ENCODE measurements at places on chromosomes 16 and 17. TPM values are rescaled to one million over a fixed set of nuclear protein-coding genes. Genes with fewer than 3 reads are reported as not detected.

Gene UBALD2
- polyA plus RNA-seq, result 34.9 TPM

Gene CASKIN2
- polyA plus RNA-seq, result 34.4 TPM

Gene MFSD6L
- 4.2 TPM for polyA plus RNA-seq

Gene ETV4
- polyA plus RNA-seq, result 41.2 TPM

Gene HOXB2
- polyA plus RNA-seq, result 60.3 TPM

Gene CPNE7
- polyA plus RNA-seq, result 2.8 TPM

Gene RDM1
- polyA plus RNA-seq, result 4.2 TPM

Gene C16orf92
- polyA plus RNA-seq, result not detected

DNA sequence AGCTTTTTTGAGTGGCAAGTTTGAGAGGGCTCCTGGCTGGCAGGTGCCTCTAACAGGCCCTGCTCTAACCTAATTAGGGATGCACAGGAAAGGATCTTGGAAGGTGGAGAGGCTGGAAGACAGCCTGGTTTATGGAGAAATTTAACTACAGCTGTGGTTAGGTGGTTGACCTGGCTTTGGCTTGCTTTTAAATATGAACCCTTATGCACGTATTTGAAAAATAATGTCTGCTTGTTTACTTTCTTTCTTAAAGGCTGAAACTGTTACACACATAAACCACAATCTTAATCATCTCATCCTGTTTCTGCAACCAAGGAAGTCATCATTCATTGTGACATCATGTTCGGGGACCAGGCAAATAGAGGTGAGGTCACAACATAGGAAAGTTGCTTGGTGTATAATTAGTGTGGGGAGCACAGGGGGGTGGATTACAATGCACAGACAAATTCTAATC is 23.1 kb upstream of the DHRS13 start:
- no peak for DNase-seq

GRCh38 chr17:67051155-67051538 is 6.8 kb downstream of the CACNG1 start:
- DNase-seq, result no peak

DNA sequence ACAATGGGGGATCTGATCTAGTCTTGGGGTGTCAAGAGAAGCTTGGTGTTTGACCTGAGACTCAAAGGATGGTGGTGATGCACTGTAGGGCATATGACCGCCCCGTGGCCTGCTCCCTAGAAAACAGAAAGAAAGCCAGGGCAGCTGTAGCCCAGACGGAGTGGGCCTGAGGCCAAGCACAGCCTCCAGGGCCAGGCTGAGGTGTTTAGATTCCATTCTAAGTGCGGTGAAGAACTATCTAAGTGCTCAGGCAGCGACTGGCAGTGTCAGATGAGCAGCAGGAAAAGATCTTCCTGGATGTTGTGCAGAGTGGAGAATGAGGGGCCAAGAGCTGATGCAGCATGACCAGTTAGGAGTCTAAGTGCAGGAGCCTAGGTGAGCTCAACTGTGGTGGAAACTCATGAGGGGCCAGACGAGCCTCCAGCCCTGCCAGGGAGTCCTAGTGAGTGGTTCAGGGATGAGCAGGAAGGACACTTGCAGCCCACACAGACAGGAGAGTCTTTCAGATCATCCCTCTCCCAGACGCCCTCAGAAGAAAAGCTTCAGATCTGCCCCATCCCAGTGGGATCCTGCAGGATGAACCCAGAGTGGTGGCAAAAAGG is 314.2 kb upstream of the CCL2 start:
- DNase-seq, result no peak

DNA sequence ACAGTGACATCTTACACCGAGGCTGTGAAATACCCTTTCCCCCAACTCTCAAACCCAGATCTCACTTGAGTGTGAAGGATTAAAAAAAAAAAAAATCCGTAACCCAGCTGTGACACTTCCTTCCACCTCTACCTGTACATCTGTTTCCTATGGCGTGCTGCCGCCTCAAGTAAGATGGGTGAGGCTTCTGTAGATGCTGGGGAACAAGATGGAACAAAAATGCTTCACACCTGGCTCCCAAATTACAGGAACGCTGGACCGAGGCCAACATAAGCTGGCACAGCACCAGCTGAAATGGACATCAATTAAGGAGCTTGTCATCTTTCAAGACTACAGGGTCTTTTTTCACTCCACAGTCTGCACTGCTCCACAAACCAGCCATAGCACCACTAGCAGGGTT is 95.9 kb downstream of the HIC1 start:
- DNase-seq, result no peak

GRCh38 chr17:41942626-41943373 is 12.4 kb downstream of the ODAD4 start:
- no peak for DNase-seq

GRCh38 chr17:29610395-29610794 is 12.3 kb downstream of the CORO6 start:
- no peak for DNase-seq

GRCh38 chr17:82063424-82064415 is 1.9 kb downstream of the DUS1L start:
- DNase-seq, result no peak

- DNase-seq, result no peak
These were observed 14.1 kb upstream of the ITGB4 start for GRCh38 chr17:75707079-75707571.

All from right renal pelvis (tissue), 4 donors.